ENCODE measurements at places on chromosomes 2 and 18.

DNA sequence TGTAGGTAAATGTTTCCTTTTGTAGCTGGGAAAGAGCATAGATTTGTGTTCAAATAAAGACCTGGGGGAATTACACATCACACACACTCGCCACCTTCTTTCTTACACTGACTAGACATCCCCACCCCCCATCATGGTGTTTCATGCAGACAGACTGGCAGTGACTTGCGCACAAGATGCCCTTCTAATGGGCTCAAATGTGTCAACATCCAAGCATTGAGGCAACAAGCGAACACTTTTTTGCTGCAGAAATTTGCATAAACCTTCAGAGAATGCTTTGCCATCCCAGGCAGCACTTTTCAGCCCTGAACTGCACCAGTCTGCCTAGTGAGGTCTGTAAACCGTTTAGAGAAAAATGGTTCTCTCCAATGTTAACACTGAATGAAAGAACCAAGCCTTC, 4.5 kb downstream of the HOXD8 start:
- no peak for DNase-seq

GRCh38 chr2:131146231-131146630, 41.1 kb downstream of the PLEKHB2 start:
- DNase-seq, result peak; percentile 54

- no peak for DNase-seq
Observed at GRCh38 chr2:143564419-143564818, 435.2 kb downstream of the ARHGAP15 start.

- DNase-seq, result peak; percentile 26
Observed at GRCh38 chr2:101387151-101387834, at the start of gene CREG2. CREG2 (minus strand) TSS chr2:101387503; CDS start chr2:101387457, 46 bp downstream.

GRCh38 chr2:155115846-155116245, 417.4 kb downstream of the KCNJ3 start:
- no peak for DNase-seq

DNA sequence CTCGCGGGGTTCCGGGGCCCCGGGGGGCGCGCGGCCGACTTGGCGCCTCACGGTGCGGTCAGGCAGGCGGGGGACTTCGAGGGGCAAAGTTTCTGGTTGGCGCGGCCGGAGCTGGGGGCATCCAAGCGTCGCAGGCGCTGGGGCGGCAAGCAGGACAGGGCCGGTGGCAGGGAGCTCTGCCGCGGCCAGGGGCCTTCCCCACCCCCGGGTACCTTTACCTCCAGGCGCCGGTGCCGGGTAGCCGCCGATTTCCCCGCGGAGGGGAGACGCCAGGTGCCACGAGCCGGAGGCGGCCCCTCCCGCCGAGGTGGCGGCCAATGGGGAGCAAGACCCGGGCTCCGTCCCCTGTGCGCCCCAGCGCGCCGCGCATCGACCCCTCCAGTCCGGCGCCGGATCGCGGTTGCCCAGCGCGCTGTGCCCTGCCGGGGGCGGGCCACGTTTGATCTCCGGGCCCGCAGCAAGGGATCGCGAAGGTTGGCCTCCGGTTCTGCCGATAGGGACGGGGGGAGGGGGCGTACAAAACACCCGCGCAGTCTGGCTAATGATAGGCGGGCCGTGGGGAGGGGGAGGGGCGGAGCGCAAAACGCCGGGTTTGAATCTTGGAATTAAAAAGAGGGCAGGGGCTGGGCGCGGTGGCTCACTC, at the start of gene ST8SIA5:
Gene ST8SIA5, minus strand, starts transcription at position 495 of the 643 bp plus-strand sequence. CDS start 545 bp downstream, outside the sequence.
- no peak for DNase-seq

DNA sequence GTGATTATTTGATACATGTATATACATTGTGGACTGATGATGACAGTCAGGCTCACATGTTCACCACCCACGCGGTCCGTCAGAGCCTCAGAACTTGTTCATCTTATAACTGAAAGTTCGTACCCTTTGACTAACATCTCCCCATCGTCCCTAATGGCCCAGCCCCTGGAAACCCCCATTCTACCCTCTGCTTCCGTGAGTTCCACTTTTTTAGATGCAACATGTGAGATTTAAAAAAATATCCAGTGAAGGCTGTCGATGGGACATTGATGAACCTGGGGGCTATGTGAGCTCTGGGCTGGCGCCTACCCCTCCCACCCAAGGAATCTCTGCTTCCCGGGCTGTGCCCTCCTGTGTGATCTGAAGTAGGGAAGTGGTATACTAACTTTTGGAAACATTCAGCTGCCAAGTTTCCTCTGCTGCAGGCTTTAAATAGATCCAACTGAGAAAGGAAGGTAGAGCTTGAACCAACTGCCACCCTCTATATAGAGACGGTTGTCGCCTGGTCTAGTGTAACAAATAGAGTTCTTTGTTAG, 163.8 kb downstream of the FAM210A start:
- DNase-seq, result peak; percentile 70

DNA sequence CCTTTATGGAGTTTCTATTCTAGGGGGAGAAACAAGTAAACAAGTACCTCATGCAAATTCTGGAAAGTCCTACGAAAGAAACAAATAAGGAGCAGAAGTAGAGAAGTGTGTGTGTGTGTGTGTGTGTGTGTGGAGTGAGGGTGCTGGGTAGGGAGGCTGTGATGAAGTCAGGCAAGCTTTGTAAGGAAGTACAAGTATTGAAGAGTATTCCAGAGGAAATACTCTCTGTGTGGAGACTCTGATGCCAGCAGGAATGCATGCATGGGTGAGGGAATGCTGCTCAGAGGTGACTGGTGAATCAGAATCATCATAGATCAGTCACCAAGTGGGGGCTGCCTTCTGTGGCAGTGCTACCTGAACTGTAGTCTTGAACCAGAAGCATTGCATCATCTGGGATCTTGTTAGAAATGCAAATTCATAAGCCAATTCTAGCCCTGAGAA, 34.5 kb downstream of the SLC4A3 start:
- DNase-seq, result no peak

GRCh38 chr2:8215982-8216381, 465.9 kb upstream of the ID2 start:
- no peak for DNase-seq

- DNase-seq, result no peak
Observed at GRCh38 chr2:34664266-34664665, 1065.2 kb upstream of the FAM98A start.
